Naive B cell (primary cell): ENCODE measurements at places on chromosomes 2 and 18. TPM values are rescaled to one million over a fixed set of nuclear protein-coding genes. Genes with fewer than 3 reads are reported as not detected.

Gene M1AP
- not detected for polyA plus RNA-seq

Gene CNGA3
- polyA plus RNA-seq, result not detected

GRCh38 chr18:76952747-76953146 is 130.4 kb downstream of the ZNF236 start:
- peaks cover 14% of the 10 kb centered on the region for H3K36me3 ChIP-seq
- no peaks in the 10 kb centered on the region for H3K4me1 ChIP-seq
- H3K27ac ChIP-seq, result no peak overlapping the region
- no peak overlapping the region for H3K4me3 ChIP-seq
- no peaks in the 10 kb centered on the region for H3K27me3 ChIP-seq
- no peak for DNase-seq

- H3K4me3 ChIP-seq, result no peak overlapping the region
- DNase-seq, result no peak
- no peaks in the 10 kb centered on the region for H3K27me3 ChIP-seq
- H3K27ac ChIP-seq, result no peak overlapping the region
- H3K4me1 ChIP-seq, result no peaks in the 10 kb centered on the region
Observed at GRCh38 chr2:9697909-9698308, 67.1 kb upstream of the YWHAQ start.

- peaks cover 9% of the 10 kb centered on the region for H3K36me3 ChIP-seq
- no peaks in the 10 kb centered on the region for H3K27me3 ChIP-seq
- H3K4me1 ChIP-seq, result peaks cover 7% of the 10 kb centered on the region
- no peak overlapping the region for H3K27ac ChIP-seq
- DNase-seq, result no peak
- no peak overlapping the region for H3K4me3 ChIP-seq
Observed at GRCh38 chr2:43402452-43402937, 176.1 kb upstream of the ZFP36L2 start.

DNA sequence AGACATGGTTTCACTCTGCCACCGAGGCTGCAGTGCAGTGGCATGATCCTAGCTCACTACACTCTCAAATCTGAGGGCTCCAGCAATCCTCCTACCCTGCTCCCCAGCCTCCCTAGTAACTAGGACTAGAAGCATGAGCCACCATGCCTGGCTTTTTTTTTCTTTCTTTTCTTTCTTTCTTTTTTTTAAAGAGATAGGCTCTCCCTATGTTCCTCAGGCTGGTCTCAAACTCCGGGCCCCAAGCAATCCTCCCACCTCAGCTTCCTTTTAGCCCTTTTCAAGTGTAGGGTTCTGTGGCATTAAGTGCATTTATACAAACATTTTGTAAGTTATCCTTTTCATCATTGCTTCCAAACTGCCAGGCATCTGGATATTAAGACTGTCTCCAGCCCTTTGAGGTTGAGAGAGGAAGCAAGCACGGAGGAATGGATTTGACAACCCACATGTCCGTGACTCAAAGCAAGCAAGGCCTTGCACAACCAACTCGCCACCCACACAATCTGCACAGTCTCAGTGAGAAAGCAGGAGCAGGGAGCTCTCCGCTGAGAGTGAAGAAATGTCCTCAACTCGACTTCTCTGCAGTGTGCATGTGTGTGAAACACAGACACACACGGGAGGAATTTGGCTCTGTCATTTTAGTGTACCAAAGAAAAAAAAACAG is 65.6 kb downstream of the ATP8B1 start:
- H3K27ac ChIP-seq, result no peak overlapping the region
- peaks cover 30% of the 10 kb centered on the region for H3K36me3 ChIP-seq
- DNase-seq, result no peak
- no peak overlapping the region for H3K4me3 ChIP-seq

- H3K36me3 ChIP-seq, result peaks cover 10% of the 10 kb centered on the region
- peak overlapping the region; percentile 34 for H3K4me3 ChIP-seq
- no peak for DNase-seq
- no peaks in the 10 kb centered on the region for H3K27me3 ChIP-seq
- peaks cover 83% of the 10 kb centered on the region for H3K4me1 ChIP-seq
Observed at GRCh38 chr18:63220903-63221302, 98.7 kb downstream of the BCL2 start.

- H3K4me1 ChIP-seq, result peaks cover 4% of the 10 kb centered on the region
- H3K27me3 ChIP-seq, result peaks cover 35% of the 10 kb centered on the region
- H3K27ac ChIP-seq, result no peak overlapping the region
- no peaks in the 10 kb centered on the region for H3K36me3 ChIP-seq
- no peak for DNase-seq
Observed at GRCh38 chr2:240430595-240430994, 4.9 kb upstream of the GPC1 start.

GRCh38 chr18:79380816-79381806 is 14.6 kb upstream of the NFATC1 start:
- peak; percentile 66 for DNase-seq
- H3K27ac ChIP-seq, result peak overlapping the region; percentile 46
- H3K36me3 ChIP-seq, result no peaks in the 10 kb centered on the region
- peaks cover 16% of the 10 kb centered on the region for H3K4me1 ChIP-seq

DNA sequence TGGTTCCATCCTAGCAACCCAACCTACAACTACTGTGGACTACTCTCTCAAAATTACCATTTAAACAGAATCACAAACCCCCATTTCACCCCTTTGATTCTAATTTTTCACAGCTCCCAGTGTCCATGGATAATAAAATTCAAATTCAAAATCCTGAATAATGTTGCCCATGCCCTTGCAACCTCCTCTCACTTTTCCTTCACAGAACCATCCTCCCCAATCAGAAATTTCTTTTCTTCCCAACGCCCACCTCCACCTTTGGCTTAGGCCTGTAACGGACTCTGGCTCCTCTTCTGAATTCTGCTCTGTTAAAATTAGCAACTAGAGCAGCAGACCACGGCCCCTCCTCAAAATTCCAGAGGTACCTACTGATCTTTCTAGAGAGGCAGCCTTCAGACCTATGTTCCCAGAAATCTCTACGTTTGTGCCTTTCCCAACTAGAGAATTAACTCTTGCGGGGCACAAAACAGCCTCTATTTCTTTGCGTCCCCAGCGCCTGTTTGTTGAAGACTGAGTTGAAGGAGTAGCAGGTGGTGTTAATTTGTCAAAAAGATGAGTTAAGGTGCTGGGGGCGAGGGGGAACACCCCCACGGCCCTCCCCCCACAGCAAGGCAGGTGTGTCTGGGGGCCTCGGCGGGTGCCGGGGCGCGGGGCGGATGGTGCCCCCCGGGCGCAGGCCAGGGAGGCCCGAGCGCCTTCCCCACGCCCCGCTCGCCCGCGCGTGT is 428 bp upstream of the MAP3K20 start:
- no peak for DNase-seq
- no peak overlapping the region for H3K27ac ChIP-seq
- peak overlapping the region; percentile 83 for H3K4me3 ChIP-seq
- H3K27me3 ChIP-seq, result peaks cover 2% of the 10 kb centered on the region
- peaks cover 8% of the 10 kb centered on the region for H3K4me1 ChIP-seq

DNA sequence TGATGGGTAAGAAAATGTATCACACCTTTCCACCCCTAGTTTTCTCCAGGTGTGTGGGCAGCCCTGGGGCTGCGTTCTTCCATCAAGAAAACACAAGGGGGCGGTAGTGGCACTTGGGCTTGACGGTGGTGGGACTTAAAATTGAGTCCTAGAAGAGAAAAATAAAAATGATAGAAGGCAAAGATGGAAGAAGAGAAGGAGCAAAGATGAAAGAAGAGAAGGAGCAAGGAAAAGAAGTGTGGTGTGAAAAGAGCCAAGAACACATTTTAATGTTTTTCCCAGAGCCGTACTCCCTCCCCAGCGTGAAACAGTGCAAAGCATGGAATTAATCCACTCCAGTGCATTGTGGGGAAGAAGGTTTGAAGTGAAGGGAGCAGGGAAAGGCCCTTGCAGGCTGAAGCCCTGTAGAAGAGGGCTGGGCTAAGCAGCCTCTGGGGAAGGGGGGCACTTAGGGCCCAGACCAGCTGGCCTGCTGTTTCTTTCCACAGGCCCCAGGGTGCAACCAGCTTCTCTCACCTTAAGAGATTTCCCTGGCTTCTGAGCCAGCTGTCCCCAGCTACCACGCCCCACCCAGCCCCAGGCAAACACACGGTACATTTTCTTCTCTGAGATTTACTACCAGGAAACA is 256.8 kb downstream of the RNF152 start:
- H3K4me1 ChIP-seq, result no peaks in the 10 kb centered on the region
- no peaks in the 10 kb centered on the region for H3K36me3 ChIP-seq
- DNase-seq, result no peak
- H3K4me3 ChIP-seq, result no peak overlapping the region
- H3K27me3 ChIP-seq, result peaks cover 7% of the 10 kb centered on the region

- DNase-seq, result no peak
- no peak overlapping the region for H3K27ac ChIP-seq
- H3K4me1 ChIP-seq, result peaks cover 22% of the 10 kb centered on the region
- no peaks in the 10 kb centered on the region for H3K36me3 ChIP-seq
Observed at GRCh38 chr2:131156452-131157149, 51.5 kb downstream of the PLEKHB2 start.

- peaks cover 6% of the 10 kb centered on the region for H3K4me1 ChIP-seq
- DNase-seq, result no peak
- H3K27me3 ChIP-seq, result no peaks in the 10 kb centered on the region
- H3K36me3 ChIP-seq, result no peaks in the 10 kb centered on the region
Observed at GRCh38 chr2:98508709-98509066, 64.0 kb downstream of the INPP4A start.

GRCh38 chr2:198715302-198715835 is 742.4 kb downstream of the SATB2 start:
- H3K4me1 ChIP-seq, result no peaks in the 10 kb centered on the region
- peak overlapping the region; percentile 56 for H3K27ac ChIP-seq
- no peak for DNase-seq
- no peaks in the 10 kb centered on the region for H3K27me3 ChIP-seq

GRCh38 chr2:40281021-40281940 is 170.6 kb downstream of the SLC8A1 start:
- H3K36me3 ChIP-seq, result no peaks in the 10 kb centered on the region
- no peaks in the 10 kb centered on the region for H3K27me3 ChIP-seq
- H3K4me3 ChIP-seq, result peak overlapping the region; percentile 87
- H3K27ac ChIP-seq, result no peak overlapping the region

GRCh38 chr18:47321815-47322214 is 70.4 kb upstream of the SKOR2 start:
- DNase-seq, result no peak
- H3K36me3 ChIP-seq, result no peaks in the 10 kb centered on the region
- H3K27ac ChIP-seq, result no peak overlapping the region
- peaks cover 35% of the 10 kb centered on the region for H3K27me3 ChIP-seq

GRCh38 chr2:223697892-223698645 is 95.9 kb upstream of the SCG2 start:
- no peak overlapping the region for H3K27ac ChIP-seq
- H3K4me3 ChIP-seq, result no peak overlapping the region
- H3K36me3 ChIP-seq, result no peaks in the 10 kb centered on the region
- H3K4me1 ChIP-seq, result no peaks in the 10 kb centered on the region
